ENCODE measurements at places on chromosomes 16 and 17.

DNA sequence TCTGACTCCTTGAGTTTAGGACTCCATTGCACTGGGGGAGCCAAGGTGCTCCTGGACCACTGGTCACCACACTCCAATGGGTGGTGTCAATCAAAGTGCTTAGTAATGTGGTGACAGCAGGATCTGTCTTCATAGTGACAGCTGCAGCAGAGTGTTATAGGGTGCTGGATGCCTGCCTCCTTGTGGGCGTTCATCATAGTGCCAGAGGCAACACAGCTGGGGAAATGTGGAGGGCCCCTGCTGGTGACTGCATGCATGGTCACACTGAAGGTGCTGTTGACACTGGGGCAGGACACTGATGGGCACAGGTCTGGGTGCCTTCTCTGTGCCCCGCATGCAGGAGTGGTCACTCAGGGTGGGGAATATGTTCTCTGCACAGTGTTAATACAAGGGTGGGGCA, 177.5 kb upstream of the CDH8 start:
- DNase-seq = no peak

DNA sequence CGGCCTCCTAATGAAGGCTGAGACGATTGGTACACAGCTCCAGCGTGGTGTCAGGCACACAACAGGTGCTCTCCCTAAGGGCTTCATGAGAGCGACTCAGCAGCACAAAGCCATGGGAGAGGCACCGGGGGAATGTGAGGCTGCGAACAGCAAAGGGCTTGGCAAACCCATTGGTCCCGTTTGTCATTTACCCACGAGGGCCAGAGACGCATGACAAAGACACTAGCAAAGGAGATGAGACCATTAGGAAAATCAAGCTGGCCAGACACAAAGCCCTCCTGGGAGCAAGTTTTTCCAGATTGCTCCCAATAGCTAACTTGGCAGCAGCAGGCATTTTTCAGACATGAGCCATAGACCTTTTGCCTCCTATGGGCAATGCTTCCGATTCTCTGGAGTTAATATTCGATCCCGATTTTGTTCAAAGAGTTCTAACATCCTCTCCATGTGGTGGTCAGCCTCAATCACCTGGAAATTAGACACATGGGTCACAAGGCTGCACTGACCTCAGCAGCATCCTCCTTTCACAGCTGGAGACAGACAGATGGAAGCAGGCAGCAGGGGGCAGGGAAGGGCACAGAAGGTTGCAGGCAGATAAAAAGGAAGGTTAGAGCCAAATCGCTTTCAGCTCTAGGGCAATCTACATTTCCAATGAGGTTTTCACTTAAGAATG, 38.2 kb downstream of the TK2 start:
- no peak for DNase-seq

DNA sequence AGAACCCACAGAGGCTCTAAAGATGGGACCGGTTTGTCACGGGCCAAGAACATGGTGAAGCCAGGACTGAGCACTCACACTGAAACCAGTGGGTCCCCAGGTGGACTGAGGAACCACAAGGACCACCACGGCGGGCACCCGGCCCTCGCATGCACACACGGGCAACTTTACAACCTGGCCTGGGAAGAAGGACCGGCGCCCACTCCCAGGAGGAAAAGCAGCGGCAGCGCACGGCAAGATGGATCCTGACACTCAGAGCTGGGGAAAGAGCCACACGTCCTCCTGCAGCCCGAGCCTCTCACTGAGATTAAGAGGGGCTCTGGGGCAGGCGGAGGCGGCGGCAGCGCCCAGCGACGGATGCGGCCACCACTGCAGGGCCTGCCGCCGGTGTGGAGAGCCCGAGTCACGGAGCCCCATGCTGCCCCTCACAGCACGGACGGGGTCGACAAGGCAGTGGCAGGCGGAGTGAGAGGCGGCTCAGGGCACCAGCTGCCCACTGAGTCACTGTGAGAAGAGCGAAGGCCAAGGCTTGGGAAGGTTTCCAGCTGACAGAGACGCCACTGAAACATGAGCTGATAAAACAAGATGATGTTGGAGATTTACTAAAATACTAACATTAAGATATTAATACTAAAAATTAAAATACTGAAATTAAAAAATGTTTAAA, 118.3 kb downstream of the ANKRD11 start:
- no peak for DNase-seq

GRCh38 chr17:9484789-9485188, 90.8 kb downstream of the STX8 start:
- DNase-seq = no peak

GRCh38 chr16:9135797-9136196, 44.4 kb downstream of the HAPSTR1 start:
- DNase-seq = no peak

- DNase-seq = no peak
Observed at GRCh38 chr16:2365397-2366294, 25.1 kb upstream of the ABCA3 start.

DNA sequence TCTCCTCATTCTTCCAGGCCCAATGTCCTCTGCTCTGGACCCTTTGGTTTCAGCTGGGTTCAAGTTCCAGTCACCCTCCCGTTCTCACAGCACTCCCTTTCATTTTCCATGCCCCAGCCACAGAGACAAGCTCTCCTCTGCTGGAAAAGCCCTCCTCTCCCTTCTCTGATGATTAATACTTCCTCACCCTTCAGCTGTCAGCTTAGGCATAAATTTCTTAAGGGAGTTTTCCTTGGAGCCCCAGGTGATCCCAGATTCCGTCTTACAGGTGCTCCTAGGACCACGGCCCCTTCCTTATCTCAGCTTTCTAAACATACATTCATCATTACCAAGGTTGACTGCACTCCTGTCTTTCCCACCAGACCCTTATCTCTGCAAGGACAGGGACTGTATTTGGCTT, 10.4 kb downstream of the CHAD start:
- no peak for DNase-seq

GRCh38 chr17:79558091-79558900, 52.6 kb downstream of the RBFOX3 start:
- DNase-seq = no peak

- DNase-seq = no peak
Observed at GRCh38 chr16:5446623-5447240, 349.1 kb upstream of the EEF2KMT start.

- no peak for DNase-seq
Observed at GRCh38 chr16:67001726-67002125, 13.3 kb downstream of the CES4A start.

GRCh38 chr17:78259192-78259554, 27.7 kb downstream of the TMEM235 start:
- no peak for DNase-seq

- no peak for DNase-seq
Observed at GRCh38 chr17:80566054-80566400, 21.4 kb downstream of the RPTOR start.
